ENCODE measurements at places on chromosomes 16 and 17.

GRCh38 chr17:66172144-66172543 is 19.8 kb downstream of the CEP112 start:
- DNase-seq = no peak

DNA sequence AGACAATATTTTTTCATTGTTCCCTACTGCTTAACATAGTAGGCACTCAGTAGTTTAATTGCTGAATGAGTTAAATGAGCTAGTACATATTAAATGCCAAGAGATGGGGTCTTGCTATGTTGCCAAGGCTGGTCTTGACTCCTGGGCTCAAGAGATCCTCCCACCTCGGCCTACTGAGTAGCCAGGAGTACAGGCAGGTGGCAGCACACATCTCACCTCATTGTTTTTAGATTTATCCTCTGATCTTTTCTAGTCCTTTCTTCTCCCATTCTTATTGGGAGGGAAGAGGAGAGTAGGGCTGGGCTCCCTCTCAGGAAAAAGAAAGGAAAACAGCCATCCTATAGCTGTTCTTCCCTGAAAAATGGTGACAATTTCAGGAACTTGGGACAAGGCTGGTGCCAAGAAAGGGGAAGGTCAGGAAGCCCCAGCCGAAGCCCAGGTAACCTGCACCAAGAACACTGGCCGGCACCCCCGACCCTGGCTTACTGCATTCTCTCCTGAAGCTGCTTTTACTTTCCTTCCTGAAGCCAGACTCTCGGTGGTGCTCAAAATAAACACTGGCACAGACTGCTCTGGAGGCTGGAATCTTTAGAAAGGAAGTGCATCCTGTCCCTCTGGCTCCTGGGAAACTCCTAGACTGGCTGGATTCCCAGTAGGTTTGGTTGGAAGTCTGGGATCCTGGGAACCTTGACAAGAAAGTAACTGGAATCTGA is 2.7 kb downstream of the TNFAIP1 start:
- no peak for DNase-seq

GRCh38 chr17:5781236-5781927 is 197.1 kb upstream of the NLRP1 start:
- no peak for DNase-seq

- no peak for DNase-seq
These were observed 53.5 kb downstream of the TIMM22 start for GRCh38 chr17:1050246-1050995.

DNA sequence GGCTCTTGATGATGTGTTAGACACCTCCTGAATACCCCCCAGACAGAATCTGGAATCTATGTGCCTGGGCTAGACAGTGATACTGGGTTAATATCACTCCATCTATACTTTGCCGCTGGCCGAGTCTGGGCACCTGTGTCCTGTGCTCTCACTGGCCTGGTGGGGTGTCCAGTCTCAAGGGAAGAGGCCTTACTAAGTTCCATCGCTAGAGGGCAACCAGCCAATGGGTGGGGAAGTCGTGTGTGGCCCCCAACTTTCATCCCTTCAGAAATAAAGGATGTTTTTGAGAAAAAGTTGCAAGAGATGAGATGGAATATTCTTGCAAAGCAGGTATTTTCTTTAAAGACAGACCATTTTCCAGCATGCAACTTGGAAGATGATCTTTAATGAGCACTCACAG is 1.6 kb upstream of the GLP2R start:
- DNase-seq = no peak

GRCh38 chr16:82088483-82088882 is 53.4 kb downstream of the HSD17B2 start:
- no peak for DNase-seq

- peak; percentile 17 for DNase-seq
These were observed 62.3 kb downstream of the TIMM22 start for GRCh38 chr17:1059131-1059795.

- no peak for DNase-seq
These were observed 90.7 kb downstream of the USP31 start for GRCh38 chr16:23058576-23058975.

DNA sequence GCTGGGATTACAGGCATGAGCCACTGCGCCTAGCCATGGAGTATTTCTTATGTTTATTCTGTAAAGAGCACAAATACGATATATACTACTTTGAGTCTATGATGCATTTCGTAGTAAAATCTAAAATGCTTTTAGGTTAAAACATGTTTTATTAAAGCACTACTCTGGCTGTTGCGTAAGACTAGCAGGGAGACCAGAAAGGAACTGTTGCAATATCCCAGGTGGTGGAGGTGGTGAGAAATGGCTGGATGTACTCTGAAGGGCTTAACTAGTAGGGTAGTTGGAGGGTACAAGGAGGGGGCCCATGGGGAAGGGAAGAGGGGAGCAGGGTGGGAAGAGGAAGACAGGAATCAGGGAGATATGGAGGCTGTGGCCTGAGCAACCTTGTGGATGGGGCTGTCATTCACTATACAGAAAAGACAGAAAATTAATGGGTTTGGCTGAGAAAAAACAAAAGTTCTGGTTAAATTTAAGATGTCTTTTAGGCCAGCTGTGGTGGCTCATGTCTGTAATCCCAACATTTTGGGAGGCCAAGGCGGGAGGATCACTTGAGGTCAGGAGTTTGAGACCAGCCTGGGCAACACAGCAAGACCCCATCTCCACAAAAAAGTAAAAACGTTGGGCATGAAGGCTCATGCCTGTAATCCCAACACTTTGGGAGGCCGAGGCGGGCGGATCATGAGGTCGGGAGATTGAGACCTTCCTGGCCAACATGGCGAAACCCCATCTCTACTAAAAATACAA is 35.8 kb downstream of the ST3GAL2 start:
- no peak for DNase-seq

- no peak for DNase-seq
These were observed 354.9 kb upstream of the ASIC2 start for GRCh38 chr17:33647956-33648355.

GRCh38 chr16:49120631-49121030 is 161.0 kb downstream of the CBLN1 start:
- no peak for DNase-seq

- DNase-seq = no peak
These were observed 3.0 kb downstream of the SECTM1 start for GRCh38 chr17:82330322-82331239.

DNA sequence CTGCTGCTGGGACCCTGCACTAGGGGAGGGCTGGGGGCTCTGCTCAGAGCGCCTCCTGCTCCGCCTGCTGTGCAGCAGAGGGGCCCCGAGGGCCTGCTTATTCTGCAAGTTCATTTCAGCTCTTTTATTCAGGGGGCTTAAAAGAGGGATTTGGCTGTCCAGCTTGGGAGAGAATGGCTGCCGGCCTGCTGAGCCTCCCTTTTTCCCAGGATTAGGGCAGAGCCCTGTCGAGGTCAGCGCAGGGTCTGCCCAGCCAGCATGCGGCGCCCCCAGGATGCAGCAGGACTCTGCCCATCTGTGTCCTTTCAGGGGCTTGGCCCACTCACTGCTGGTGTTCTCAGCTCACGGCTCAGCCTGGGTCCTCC is 1.1 kb downstream of the SMIM5 start:
- no peak for DNase-seq

DNA sequence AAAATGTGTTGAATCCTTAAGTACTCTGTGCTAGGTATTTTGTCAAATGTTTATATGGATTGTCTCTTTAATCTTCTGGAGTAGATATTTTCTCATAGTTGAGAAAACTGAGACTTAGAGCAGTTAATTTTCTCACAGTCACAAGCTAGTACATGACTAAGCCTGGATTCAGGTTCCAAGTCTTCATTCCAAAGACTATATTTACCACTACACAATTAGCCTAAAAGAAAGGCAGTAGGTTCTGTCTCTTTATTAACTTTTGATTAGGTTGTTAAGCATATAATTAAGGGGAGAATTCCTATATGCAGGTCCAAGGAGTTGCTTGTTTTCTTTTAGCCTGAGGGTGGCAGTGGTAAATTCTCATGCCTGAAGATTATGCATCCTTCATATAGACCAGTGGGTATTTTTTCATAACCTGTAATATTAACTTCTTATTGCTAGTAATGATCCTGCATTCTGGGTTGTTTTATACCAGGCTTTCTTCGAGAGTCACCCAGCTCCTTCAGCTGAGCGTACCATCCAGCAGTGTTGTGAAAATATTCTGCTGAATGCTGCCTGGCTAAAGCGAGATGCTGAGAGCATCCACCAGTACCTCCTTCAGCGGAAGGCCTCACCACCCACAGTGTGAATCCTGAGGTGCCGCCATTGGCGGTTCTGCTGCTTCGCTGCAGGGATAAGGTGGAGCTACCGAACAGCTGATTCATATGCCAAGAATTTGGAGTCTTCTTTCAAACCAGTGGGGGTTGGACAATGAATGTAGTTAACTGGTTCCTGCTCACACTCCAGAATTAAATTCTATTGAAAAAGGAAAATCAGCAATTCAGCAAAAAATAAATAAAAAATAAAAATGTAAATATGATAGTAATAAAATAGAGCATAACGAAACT is 28.2 kb upstream of the KPNB1 start:
- DNase-seq = no peak

DNA sequence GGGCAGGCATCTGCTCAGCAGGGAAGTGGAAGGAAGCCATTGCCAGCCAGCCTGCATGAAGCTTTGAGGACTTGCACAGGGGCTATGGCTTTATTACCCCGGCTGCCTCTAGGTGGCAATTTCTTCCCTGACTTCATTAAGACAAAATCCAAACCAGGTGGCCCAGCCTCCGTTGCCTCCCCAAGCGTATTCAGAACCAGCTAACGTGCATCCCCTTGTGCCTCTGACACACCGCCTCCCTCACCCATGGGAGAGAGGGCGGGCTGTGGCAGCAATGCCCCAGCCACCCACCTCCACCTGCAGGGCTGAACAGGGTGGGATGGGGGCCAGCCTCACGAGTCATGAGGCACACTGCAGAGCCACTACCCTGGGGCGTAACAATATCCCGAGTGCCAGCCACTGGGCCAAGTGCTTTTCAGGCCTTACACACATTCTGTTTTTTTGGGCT is 6.8 kb downstream of the KIFC3 start:
- peak; percentile 79 for DNase-seq

- no peak for DNase-seq
These were observed 47.7 kb downstream of the CLEC16A start for GRCh38 chr16:10992112-10992511.

GRCh38 chr17:50582741-50583140 is 22.2 kb downstream of the CACNA1G start:
- DNase-seq = no peak

DNA sequence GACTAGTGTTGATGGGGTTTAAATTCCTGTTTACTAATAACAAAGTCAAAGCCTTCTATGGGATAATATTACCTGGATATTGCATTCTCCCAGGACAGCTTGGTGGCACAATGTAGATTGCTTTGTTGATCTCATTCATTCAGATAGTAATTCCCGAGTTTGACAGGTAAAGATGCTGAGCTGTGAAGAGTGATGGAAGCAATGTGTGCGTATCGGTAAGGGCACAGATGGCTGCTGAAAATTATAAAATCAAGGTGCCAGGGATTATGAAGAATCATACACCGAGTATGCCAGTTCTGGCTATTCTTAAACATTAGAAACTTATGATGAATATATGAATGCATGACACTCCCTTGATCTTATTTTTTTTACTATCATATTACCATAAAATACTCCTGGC is 100.6 kb upstream of the CNTNAP4 start:
- DNase-seq = no peak

GRCh38 chr16:3988824-3989223 is 108.3 kb upstream of the CREBBP start:
- no peak for DNase-seq

- DNase-seq = no peak
These were observed 150.1 kb downstream of the CYB561 start for GRCh38 chr17:63295839-63296590.
